Posterior cingulate gyrus (tissue), 11 donors: ENCODE measurements at places on chromosomes 12 and 14.

GRCh38 chr14:93207468-93208308 is 632 bp downstream of the UBR7 start:
- DNase-seq: peak; percentile 40

DNA sequence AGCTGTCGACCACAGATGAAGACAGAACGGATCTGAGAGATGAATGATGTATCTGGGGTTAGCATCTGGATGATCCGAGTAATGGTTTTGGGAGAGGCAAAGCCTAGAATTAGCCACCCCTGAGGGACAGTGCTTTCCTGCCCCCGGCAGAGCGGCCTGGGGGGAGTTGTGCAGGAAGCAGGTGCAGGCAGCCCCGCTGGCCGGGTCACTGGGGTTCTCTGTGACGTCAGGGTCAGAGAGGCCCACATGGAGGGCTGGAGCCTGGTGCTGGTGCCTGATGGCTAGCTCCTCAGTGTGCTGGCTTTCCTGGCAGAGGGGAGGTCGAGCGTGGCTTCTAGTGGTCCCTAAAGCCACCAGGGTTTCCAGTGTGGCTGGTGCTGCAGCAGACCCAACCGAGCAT is 70.3 kb downstream of the ADGRD1 start:
- DNase-seq: no peak

DNA sequence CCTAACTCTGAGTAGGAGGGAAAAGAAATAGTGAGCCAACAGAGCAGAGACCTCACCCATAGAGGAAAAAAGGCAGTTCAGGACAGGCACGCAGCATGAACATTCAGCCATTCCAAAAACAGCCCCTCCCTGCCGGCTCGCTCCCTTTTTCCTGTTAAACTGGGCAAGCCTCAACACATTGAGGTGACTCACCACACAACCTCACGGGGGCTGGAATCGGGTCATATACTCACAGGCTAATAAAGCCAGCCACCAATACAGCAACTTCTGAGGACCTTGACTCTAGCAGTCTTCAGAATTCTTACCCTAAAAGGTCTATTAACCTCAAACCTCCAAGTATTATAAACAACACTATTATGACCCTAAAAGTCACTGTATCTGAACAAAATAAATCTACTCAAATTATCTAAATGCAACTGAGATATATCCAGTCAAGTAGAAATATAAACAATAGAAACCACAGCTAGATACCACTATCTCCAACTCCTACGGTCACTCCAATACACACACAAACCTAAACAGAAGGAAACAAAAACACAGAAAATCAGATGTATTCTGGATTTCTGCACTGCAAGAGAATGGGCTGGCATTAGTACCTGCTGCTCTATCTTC is 6.3 kb downstream of the YBX3 start:
- no peak for DNase-seq

DNA sequence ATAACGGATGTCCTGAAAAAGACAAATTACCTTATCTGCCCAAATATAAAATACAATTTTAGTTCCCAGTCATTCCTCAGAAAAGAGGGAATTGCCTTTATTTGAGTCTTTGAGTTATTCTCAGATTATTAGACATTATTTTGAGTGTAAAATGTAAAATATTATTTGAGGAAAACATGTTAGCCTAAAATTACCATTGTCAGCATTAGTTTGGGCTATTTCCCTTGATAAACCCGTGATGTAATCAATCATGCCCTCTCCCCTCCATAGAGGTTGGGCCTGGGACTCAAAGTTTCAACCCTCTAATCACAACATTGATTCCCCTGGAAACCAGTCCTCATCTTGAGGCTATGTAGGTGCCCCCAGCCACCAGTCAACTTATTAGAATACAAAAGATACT is 213.4 kb downstream of the NUBPL start:
- no peak for DNase-seq

DNA sequence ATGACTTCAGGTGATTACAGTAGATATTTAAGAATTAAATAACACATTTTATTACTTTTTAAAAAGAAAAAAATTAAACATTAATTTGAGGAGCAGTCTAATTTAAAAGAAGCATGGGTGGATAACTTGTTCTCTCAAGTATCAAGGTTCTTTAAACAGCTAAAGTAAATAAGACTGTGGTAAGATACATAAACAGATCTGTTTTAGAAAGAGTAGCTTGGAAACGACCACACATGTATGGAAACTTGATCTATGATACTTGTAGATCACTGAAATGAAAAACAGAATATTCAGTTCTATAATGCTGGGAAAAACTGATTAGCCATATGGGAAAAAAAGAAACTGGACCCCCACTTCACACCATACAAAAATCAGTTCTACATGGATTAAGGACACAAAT is 36.0 kb downstream of the TC2N start:
- DNase-seq: no peak

DNA sequence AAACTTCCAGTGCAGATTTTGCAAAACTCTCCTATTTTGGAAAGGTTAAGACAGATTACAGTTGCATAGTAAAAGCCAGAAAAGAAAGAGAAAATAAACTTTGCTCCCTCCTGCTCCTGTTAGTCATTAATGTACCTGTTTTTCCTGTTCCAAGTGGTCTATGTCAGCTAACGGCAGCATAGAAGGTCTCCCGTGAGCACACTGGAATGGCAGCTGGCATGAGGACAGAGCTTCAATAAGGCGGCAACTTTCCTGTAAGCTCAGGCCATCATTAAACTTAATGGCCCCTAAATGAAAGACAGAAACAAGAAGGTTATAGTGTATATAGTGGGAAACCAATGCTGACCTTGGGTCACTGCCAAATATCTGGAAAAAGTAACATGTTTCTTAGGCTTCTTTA is 16.0 kb downstream of the EIF2B2 start:
- no peak for DNase-seq

- no peak for DNase-seq
These were observed 46.9 kb upstream of the DYNC1H1 start for GRCh38 chr14:101917413-101918017.
